Stimulated activated CD8-positive, alpha-beta memory T cell treated with anti-CD3 and anti-CD28 coated beads, Interleukin-15, amount 100 ng/mL, for 48 hours (primary cell): ENCODE measurements at places on chromosomes 7 and 10.

GRCh38 chr7:92835261-92835850, 1.0 kb downstream of the CDK6 start:
- DNase-seq, result no peak

DNA sequence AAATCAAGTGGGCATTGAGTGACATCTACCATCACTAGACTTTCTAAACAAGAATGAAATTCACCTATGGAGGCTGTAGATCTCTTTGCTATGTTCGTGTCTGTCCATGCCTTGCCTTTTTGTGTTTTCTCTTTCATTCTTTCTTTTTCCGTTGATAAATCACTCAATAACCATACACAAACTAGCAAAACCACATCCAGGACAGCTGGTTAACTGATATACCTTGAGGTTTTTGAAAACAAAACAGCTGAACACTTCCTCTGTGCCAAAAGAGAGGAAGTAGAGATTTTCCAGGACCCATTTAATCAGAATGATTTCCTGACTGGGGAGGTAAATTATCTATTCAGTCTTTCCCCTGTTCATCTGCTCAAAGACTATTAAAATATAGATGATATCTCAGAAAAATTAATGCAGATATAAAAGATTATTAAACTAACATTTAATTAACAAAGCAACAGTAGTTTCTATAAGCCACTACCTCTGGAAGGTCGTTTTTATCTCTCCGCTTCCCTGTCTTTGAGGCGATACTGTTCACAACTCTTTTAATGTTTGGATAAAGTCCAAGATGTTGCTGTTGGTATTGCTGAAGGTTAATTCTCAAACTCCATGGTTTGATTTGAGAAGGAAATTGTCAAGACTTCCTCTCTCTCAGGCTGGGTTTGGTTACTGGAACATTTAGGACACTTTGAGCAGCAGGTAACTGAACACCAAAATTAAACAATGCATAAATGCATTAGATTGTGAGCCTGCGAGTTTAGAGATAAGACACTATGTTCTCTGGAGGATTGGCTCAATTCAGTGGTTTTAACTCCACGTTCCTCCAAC, 24.4 kb upstream of the C10orf67 start:
- DNase-seq, result no peak

DNA sequence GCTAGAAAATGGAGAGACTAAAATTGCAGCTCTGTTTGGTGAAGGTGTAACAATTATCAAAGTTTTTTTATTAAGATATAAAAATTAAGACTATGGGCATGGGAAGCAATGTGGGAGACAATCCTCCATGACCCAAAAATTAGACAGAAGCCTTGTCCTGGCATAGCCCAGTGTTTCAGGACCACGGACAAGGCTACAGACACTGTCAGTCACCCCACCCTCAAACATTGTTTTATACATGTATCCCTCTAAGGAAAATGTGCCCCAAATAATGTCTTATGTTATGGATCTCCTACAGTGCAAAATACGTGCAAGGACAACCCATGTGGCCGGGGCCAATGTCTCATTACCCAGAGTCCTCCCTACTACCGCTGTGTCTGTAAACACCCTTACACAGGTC, 24.0 kb downstream of the HABP2 start:
- DNase-seq, result no peak

DNA sequence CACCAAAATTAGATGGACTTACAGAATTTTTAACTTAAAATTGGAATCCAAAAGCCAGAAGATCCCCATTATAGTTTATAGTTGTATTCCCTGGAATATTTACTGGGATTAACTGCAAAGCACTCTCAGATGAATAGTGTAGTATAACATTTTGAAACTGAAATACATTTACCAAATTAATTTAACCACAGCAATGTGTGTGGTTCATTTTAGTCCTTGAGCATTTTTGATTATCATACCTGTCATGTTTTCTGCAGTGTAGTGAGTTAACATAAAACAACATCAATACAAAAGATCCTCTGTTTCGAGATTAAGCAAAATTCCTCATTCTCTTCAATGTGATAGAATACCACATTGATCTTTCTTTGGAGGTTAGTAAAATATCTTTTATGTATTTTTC, 3.7 kb downstream of the VIM start:
- no peak for DNase-seq

DNA sequence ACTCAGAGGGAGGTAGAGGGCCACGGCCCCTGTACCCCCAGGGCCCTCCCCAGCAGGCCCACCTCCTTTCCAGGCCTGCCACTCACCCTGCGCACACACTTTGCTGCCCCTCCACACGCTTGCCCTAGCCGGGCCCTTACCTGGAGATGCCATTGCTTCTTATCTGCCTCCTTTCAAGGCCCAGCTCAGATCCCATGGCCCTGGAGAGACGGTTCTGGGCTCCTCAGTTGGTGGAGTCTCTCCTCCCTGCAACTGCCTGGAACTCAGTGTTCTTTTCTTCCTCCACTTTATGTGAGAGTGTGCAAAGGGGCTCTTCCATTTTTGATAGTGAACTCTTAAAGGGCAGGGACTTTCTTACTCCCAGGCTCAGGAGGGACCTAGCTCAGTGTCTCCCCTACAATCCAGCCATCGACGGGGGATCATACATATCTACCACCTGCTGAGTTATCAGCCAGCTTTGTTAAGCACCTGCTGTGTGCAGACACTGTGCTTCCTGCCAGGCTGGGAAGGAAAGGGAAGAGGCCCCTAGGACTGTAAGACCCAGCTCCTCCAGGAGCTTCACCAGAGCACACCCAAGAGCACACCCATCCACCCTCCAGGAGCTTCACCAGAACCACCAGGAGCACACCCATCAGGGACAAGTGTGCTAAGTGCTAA, 89.3 kb upstream of the MACROH2A2 start:
- DNase-seq, result no peak

GRCh38 chr7:20298486-20298901, 32.2 kb upstream of the ITGB8 start:
- no peak for DNase-seq

DNA sequence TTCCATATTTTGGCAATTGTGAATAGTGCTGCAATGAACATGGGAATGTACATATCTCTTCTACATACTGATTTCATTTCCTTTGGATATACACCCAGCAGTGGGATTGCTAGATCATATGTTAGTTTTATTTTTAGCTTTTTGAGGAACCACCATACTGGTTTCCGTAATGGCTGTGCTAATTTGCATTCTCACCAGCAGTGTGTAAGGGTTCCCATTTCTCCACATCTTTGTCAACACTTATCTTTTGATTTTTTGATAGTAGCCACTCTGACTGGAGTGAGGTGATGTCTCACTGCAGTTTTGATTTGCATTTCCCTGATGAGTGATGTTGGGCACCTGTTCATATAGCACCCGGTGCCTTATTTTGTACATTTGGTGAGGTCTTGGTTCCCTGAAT, 519.6 kb downstream of the REEP3 start:
- DNase-seq, result no peak

- no peak for DNase-seq
Observed at GRCh38 chr10:4101918-4102654, 317.1 kb upstream of the KLF6 start.

DNA sequence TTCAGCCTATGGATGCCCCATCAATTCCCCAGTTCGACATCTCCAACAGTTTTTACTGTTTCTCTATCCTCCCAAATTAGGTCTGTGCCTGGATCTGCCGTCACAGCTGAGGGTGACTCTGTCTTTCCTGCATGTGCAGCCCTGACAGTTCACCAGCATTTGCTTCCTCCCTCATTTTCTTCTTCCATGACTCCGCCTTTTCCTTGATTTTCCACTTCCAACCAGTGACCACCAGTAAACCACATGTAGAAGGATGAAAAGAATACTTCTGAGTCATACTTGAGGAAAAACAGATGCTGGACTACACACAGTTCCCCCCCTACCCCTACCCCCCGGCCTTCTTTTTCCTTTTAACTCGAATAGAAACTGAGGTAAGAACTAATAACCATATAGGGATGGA, 311.8 kb upstream of the POM121L12 start:
- DNase-seq, result no peak

GRCh38 chr10:60343254-60343653, 46.4 kb downstream of the ANK3 start:
- no peak for DNase-seq

GRCh38 chr10:52287866-52288265, 26.2 kb upstream of the DKK1 start:
- no peak for DNase-seq

DNA sequence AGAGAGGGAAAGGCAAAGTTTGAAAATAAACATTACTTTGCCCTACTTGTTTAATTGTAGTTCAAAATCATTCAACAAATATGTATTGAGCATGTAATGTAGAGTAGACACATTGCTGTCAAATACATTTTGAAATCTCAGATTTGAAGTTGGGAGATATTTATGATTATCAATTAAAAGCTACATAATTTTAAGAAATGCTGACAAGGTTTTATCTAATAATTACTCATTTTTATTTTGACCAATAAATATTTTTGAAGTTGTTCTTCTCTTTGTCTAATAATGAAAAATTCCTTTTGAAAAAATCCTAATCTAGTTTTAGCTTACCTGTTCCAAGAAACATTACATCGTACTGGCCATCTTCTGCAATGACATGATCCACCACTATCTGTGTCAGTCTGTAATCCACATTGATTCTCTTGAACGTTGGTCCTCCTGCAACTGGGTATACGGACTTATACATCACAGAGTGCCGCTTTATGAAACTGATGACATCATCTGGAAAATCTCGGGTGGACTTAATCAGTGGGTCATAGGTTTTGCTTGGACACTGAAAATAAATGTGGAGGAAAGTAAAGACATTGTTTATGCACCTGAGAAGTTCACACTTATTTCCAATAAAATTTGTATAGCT, 164.7 kb downstream of the SEMA3D start:
- DNase-seq, result no peak

GRCh38 chr10:20682782-20683181, 214.3 kb downstream of the NEBL start:
- DNase-seq, result no peak

- DNase-seq, result no peak
Observed at GRCh38 chr7:6162650-6163366, 109.6 kb downstream of the CYTH3 start.

DNA sequence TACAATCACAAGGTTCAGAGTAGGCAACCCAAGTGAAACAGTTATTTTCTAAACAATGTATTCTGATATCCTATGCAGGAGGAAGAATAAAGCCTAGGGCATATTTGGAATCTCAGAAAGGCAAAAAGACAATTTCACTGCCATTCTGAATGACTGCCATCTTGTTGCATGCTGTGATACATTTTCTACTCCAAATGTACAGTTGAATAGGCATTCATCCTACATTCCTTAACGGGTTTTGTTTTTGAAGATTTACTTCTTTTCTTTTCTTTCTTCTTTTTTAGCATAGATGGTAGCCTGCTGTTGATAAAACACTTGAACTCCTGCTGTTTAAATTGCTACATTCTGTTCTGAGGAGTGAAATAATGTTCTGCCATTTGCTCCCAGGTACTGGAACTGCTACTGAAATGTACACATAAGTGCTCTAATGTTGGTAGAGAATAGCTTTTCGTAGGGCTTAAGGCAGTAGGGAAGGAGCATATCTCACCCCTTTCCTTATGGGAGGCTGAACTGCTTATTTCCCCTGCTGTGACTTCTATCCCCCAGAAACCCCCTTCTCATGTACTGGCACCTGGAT, 506.8 kb downstream of the DNAJB9 start:
- no peak for DNase-seq

- no peak for DNase-seq
Observed at GRCh38 chr7:152762056-152762455, 2.5 kb downstream of the ACTR3B start.

DNA sequence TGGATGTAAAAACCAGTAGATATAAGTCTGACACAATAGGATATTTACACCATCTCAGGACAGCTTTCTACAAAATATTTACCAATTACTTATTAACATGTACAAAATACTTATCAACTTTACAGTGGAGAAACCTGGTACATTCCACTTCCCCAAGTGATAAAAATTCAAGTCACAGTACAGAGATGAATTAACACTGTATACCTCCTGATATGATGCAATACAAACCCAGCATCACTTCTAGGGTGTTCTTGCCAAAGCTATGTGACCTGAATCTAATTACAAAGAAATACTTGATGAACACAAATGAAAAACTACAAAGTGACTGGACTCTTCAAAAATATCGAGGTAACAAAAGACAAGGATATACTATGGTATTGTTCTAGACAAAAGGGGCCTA, 156.4 kb upstream of the FGFR2 start:
- DNase-seq, result no peak

- DNase-seq, result no peak
Observed at GRCh38 chr10:6537770-6538169, 42.3 kb downstream of the PRKCQ start.

- DNase-seq, result no peak
Observed at GRCh38 chr7:141071260-141071854, 2.5 kb upstream of the TMEM178B start.

DNA sequence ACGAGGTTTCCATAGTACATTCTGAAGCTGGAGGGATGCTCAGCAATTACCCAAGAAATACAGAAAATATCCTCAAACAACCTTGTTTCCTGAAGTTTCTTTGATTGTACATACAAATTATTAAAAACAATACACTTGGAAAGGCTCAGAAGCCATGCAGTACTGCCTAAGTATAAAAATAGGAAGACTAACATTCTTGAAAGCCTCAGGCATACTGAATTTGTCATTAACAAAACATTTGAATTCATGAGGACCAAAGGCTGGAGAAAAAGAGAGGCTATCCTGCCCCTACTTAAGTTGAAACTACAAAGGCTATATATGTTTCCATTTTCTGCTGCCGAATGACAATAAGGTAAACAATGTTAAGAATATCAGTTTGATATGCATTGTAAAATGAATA, 54.3 kb upstream of the SGCE start:
- DNase-seq, result no peak

DNA sequence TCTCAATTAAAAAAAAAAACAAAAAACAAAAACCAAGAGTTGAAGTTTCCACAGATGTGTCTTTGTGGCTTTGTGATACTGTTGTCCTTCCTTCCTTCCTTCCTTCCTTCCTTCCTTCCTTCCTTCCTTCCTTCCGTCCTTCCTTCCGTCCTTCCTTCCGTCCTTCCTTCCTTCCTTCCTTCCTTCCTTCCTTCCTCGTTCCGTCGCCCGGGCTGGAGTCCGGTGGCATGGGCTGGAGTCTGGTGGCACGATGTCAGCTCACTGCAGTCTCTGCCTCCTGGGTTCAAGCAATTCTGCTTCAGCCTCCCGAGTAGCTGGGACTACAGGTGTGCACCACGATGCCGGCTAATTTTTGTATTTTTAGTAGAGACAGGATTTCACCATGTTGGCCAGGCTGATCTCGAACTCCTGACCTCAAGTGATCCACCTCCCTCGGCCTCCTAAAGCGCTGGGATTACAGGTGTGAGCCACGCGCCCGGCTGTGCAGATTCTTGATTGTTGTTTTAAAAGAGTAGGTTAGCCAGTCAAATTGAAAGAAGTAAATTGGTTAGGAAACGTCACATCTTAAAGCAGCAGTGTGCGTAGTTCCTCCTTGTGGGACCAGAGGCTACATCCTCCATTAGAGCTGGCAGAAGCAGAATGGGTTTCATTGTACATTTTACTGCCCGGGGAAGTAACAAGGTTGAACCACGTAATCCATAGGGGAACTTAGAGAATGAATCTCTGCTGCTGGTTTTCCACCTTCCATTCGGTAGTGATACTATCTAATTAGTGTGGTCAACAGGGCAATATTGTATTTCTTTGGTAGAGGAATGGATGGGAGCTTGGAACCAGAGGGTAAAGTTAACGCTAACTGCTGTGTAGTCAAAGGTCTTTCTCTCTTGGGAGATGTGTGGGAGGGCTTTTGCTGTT, 20.6 kb downstream of the DNAJB6 start:
- no peak for DNase-seq
